Activated CD4-positive, alpha-beta T cell treated with anti-CD3 and anti-CD28 coated beads for 36 hours (primary cell): ENCODE measurements at places on chromosomes 1 and 21. TPM values are rescaled to one million over a fixed set of nuclear protein-coding genes. Genes with fewer than 3 reads are reported as not detected.
A peak's percentile ranks its signal among the peaks of the same experiment; 100 is the strongest.

GRCh38 chr1:38806090-38806489 lies 53.5 kb downstream of the RRAGC start:
- no peak overlapping the region for H3K27ac ChIP-seq
- DNase-seq, result no peak
- peaks cover 55% of the 10 kb centered on the region for H3K27me3 ChIP-seq
- no peaks in the 10 kb centered on the region for H3K36me3 ChIP-seq
- peaks cover 3% of the 10 kb centered on the region for H3K4me1 ChIP-seq

DNA sequence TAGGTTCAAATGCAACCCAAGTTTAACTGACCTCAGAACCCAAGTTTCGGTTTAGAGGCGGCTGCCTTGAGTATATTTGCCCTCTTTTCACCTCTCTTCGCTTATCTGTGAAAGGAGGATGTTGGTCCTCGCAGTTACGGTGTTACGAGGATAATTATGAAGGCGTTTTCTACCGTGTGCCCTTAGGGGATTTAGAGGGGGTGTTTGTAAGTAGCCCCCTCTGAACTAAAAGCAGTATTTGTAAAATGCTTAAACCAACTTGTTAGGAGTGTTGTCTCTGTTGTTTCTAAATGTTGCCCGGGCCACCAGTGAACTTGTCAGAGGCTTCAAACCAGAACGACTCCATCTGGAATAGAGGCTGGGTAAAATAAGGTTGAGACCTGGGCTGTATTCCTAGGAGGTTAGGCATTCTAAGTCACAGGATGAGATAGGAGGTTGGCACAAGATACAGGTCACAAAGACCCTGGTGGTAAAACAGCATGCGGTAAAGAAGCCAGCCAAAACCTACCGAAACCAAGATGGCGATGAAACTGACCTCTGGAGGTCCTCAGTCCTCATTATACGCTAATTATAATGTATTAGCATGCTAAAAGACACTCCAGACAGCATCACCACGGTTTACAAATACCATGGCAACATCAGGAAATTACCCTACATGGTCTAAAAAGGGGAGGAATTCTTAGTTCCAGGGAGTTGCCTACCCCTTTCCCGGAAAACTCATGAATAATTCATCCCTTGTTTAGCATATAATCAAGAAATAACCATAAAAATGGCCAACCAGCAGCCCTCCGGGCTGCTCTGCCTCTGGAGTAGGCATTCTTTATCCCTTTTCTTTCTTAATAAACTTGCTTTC lies 1.0 kb upstream of the PSRC1 start:
- H3K27me3 ChIP-seq, result peaks cover 5% of the 10 kb centered on the region
- H3K4me1 ChIP-seq, result peaks cover 11% of the 10 kb centered on the region
- H3K27ac ChIP-seq, result peak overlapping the region; percentile 90
- peaks cover 4% of the 10 kb centered on the region for H3K36me3 ChIP-seq

- no peak overlapping the region for H3K4me3 ChIP-seq
- DNase-seq, result no peak
- H3K4me1 ChIP-seq, result peaks cover 46% of the 10 kb centered on the region
These were observed 41.5 kb upstream of the DUSP10 start for GRCh38 chr1:221783437-221783836.

Gene RNU1-3
- total RNA-seq, result 1,573 TPM

Gene LMX1A
- not detected for total RNA-seq

Gene RBM11
- 5.1 TPM for total RNA-seq

- no peak overlapping the region for H3K27ac ChIP-seq
- H3K27me3 ChIP-seq, result peaks cover 20% of the 10 kb centered on the region
- H3K36me3 ChIP-seq, result no peaks in the 10 kb centered on the region
- DNase-seq, result no peak
These were observed 3.9 kb downstream of the NCAM2 start for GRCh38 chr21:21002153-21002552.

GRCh38 chr1:173139706-173140105 lies 67.4 kb downstream of the TNFSF4 start:
- H3K27ac ChIP-seq, result no peak overlapping the region
- peaks cover 4% of the 10 kb centered on the region for H3K27me3 ChIP-seq
- H3K4me1 ChIP-seq, result no peaks in the 10 kb centered on the region
- no peak for DNase-seq
- H3K4me3 ChIP-seq, result no peak overlapping the region

DNA sequence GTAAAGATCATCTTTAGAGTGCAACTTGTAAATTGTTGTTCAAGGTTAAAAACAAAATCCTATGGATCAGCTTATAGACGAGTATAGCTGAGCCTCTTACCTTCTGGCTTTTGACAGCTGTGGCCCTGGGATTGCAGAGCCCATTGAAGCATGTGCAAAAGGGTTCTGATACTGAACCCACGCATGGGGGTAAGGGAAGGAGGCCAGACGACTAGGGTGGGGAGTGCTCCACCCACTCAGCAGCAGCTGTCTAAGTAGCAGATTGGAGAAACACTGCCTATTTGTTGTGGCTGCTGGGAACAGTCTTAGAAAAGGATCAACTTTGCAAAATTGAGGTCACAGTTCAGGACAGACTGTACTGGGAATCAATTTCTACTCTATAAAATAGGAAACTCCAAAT lies 16.1 kb downstream of the CD101 start:
- H3K27me3 ChIP-seq, result no peaks in the 10 kb centered on the region
- no peaks in the 10 kb centered on the region for H3K36me3 ChIP-seq
- peaks cover 50% of the 10 kb centered on the region for H3K4me1 ChIP-seq
- no peak overlapping the region for H3K4me3 ChIP-seq
- no peak for DNase-seq

GRCh38 chr1:108716437-108717230 lies 3.9 kb downstream of the FNDC7 start:
- H3K27me3 ChIP-seq, result no peaks in the 10 kb centered on the region
- DNase-seq, result no peak
- no peak overlapping the region for H3K27ac ChIP-seq
- no peak overlapping the region for H3K4me3 ChIP-seq
